ENCODE measurements at places on chromosomes 2 and 18.

GRCh38 chr2:119486886-119487285 is 37.4 kb downstream of the SCTR start:
- DNase-seq, result no peak

GRCh38 chr2:107693604-107694003 is 133.1 kb upstream of the RGPD4 start:
- DNase-seq, result no peak

- no peak for DNase-seq
These were observed 186.1 kb upstream of the RAB12 start for GRCh38 chr18:8423051-8423557.

DNA sequence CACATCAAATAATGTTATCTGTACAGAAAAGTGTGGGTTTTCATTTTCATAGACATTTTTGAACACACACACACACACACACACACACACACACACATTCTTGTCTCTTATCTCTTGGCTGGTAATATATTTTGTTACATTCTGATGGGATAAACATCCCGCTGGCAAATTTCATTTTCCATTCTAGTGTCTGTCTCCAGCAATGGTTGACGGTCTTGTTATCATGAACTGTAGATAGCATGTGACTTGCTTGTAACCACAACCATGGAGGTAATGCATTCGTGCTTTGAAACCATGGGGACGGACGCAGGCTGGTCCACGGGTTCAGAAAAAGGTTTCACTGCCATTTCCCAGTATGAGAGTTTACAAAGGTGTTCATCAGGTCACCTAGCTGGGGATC is 156.4 kb downstream of the PPP1R1C start:
- no peak for DNase-seq

GRCh38 chr2:239548451-239548871 is 147.6 kb upstream of the HDAC4 start:
- DNase-seq, result no peak

DNA sequence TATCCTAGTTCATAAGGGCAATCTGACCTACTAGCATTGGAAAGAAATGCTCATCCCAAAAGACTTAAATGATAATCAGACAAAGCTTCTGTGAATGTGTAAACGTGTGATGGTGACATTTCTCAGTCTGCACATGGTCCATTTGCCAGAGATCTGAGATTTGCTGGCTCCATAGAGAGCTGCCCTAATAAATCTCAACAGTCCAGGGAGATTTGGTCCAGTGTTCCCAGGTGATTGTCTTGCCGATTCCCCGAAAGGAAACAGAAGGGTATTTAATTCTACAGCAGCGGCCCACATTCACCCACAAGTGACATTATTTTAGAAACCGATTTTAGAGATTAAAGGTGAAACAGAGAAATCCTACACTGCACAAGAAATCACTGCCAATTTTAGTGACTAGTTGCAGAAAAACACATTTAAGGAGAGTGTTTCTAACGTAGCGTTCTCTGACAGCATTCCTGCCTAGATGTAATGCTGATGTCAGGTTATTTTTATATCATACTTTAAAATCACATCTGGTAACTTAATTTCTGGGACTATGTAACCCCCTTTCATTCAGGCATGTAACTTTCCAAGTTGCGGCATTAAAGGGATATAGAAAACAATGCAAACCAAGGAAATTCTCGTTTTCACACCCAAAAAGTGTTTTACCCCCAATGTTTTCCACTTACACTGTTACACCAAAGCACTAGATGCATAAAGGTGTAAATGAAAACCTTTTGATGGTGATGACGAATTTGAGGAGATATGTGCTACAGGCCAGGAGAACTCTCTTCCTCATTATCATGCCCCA is 231.9 kb upstream of the FN1 start:
- DNase-seq, result no peak

GRCh38 chr2:1977655-1978054 is 233.3 kb upstream of the PXDN start:
- no peak for DNase-seq

DNA sequence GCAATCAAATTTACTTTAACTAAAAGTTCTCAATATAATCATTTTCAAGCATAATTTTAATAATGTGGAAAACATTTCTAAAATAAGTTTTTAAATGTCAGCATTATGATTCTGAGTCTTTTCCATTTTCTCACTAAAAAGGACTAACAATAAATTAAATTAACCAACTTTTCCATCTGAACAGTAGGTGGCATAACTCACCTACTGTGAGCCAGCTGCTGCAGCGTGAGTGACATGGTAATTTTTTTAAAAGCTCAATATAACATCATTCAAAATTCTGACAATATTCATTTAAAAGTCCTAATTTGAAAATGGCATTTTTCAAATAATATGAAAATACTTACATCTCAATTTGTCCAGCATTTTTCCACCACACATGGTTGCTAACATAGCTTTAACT is 66.5 kb downstream of the DTNB start:
- DNase-seq, result peak; percentile 40

DNA sequence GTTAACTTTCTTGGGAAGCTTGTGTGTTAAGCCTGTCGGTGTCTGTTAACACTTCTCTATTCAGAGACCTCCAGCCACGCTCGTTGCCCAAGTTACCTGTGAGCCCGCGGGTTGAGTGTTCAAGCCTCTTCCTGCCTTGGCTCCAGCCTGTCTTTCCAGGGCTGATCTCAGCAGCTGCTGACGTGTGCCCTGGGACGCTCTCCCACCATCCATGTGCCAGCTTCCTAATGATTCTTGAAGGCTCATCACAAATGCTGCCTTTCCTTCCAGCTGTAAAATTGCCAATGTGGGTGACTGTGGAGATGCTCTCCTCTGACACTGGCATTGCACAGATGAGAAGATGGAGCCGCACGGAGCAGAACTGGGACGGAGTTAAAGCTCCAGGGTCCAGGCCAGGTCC is 6.1 kb downstream of the RNF144A start:
- DNase-seq, result no peak

DNA sequence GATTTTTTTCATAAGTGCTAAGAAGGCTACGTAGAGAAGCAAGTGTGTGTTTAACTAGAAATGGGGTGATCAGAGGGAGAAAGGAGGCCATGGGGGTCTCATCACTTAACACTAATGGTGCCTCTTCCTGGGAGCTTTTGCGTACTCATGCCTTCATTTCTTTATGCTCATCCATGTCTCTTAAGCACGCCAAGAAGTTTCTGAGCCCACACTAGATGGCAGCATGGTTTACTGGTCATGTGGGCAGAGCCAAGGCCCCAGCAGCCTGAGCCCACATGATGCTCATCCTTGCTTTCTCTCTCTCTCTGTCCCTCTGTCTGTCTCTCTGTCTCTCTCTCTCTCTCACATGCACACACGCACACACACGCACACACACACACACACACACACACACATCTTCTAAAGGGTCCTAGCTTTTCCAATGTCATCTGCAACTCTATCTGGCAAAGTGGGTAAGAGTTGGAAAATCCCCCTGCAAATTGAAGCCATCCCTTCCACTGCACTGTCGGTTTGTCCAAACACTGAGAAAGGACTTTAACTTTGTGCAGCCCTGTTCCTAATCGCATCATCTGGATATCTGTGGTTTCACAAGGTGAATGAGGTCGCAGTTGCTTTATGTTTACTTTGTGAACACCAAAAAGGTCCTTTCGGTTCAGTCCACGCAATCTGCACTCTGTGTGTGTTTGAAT is 137.1 kb upstream of the CCDC68 start:
- DNase-seq, result peak; percentile 63

GRCh38 chr18:79275992-79276391 is 119.7 kb upstream of the NFATC1 start:
- DNase-seq, result no peak

- no peak for DNase-seq
These were observed 66.1 kb upstream of the CDC42EP3 start for GRCh38 chr2:37737507-37737906.

DNA sequence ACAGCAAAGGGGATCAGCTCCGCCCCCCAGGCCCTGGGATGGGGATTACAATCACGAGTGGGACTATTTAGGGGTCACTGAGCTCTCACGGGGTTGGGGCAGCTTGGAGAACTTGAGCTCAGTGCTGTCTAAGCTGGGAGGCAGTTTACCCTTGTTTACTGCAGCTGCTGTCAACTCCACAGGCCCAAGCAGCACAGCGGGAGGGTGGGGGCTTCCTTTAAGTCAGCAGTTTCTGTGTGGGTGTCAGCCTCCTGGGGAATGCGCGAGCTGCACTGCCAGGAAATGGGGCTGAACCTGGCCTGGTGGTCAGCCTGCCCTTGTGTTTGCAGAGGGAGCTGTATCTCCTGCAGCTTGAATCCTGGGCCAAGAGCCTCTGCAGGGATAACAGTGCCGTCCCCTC is 29.8 kb downstream of the TOGARAM2 start:
- no peak for DNase-seq

DNA sequence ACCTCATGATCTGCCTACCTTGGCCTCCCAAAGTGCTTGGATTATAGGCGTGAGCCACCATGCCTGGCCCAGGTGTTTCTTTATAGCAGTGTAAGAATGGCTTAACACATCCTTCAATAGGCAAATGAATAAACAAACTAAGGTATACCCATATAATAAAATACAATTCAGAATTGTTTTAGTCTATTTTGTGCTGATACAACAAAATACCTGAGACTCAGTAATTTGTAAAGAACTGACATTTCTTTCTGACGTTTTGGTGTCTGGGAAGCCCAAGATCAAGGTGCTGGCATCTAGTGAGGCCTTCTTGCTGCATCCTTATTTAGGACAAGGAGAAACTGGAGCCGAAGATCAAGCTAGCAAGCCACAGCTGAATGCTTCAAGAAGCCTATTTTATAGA is 1372.1 kb upstream of the DDX18 start:
- DNase-seq, result no peak

DNA sequence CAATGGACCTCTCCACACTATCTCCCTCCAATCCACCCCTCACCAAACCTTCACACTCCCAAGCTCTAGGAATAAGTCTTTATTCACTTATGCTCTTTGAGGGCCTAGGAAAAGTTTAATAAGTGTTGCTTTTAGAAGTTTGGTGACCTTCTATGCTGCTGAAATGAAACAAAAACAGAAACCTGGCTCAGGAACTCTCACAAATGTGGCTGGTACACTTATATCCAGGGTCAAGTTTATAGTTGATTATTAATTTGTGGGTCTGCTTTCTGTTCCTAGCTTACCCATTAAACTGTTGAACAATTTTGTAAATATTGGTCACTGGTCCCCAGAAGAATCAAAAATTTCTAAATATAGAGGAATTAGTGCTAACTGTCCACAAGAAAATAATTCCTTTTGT is 14.2 kb upstream of the ANKRD44 start:
- DNase-seq, result no peak

GRCh38 chr2:3584076-3584475 is 9.0 kb downstream of the RPS7 start:
- DNase-seq, result no peak

- peak; percentile 34 for DNase-seq
These were observed 29.2 kb downstream of the NIFK start for GRCh38 chr2:121707344-121707919.

DNA sequence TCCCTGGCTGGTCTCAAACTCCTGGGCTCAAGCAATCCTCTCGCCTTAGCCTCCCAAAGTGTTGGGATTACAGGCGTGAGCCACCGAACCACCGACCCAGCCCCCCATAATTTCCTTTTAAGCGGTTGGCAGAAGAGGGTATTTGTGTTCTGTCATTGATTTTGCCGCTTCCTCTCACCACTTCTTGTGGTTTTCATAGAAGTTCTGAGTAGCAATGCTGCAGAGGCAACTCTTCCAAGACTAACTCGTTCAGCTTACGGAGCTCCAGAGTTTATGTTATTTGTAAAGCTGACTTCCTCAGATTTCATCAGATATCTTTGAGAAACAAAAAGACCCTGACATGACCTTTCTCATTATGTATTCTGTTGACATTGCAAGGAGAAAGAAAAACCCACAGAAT is 261.4 kb upstream of the KCNJ3 start:
- no peak for DNase-seq

DNA sequence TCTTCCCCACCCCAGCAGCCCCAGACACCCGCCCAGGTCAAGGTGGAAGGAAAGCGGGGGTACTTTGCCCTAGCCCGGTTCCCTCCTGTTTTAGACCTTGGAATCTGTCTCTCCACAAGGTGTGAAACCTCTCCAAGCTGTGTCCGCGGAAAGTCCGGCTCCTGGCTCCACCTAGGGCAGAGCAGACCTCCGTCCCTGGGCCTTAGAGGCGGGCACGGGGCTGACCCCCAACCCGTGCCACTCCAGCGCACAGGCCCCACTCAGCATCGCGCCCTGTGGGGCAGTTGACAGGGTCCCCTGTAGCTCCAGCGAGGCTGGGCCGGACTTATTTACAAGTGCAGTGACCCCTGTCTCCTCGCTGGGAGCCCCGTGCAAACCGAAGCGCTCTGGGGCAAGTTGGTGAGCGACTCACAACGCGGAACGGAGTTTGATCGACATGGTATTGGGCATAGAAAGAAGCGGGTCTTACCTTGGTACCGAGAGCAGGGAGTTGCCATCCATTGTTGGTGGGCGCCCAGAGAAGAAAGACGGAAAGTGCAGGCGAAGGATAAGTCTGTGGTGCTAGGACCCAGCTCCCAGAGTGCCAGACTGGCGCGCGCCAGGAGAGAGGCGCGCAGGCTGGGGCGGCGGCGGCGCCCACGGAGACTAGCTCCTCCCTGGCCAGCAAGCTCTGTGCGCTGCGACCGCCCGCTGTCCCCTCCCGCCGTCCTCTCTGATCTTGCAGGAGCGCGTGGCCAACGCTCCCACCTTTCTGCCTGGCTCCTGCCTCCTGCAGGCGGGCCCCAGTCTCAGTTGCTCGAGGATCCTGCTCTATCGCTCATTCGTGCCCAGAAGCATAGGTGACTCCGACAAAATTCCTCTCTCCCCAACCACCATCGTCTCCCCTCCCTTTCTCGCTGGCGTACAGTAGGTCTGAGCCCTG is at the start of gene SPHKAP:
Gene SPHKAP, minus strand, starts transcription at position 590 of the 922 bp plus-strand sequence. Its CDS starts 89 bp downstream, at position 501.
- peak; percentile 46 for DNase-seq

GRCh38 chr18:5891854-5892215 is 3.5 kb downstream of the TMEM200C start:
- no peak for DNase-seq

- no peak for DNase-seq
These were observed 43.7 kb downstream of the CD8B2 start for GRCh38 chr2:106530866-106531265.

DNA sequence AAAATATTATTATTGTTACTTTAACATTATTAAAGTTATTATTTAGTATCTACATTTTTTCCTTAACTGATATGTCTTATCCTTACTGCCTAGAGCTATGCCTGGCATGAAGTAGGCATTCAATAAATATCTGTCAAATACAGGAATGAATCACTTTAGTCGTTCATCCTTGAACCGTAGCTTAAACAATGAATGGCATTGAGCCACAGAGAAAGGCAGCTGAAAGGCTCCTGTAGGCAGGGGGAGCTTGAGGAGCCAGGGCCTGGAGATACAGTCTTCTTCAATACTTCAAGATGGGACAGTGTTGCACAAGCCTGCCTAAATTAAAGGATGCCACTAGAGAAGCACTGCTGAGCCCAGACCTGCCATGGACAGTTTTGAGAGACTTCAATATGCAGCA is 22.5 kb downstream of the CYRIA start:
- DNase-seq, result no peak

- no peak for DNase-seq
These were observed 333.1 kb downstream of the ZNF516 start for GRCh38 chr18:76161983-76162382.

- no peak for DNase-seq
These were observed 1207.7 kb downstream of the SUCLG1 start for GRCh38 chr2:83251321-83251872.
